ENCODE measurements at places on chromosomes 11 and 22.

- no peak for DNase-seq
These were observed 32.7 kb downstream of the ASCL2 start for GRCh38 chr11:2237457-2238238.

GRCh38 chr11:22192642-22193347 is at the start of gene ANO5:
Gene ANO5 (plus strand): TSS chr11:22193085. CDS start chr11:22193493, 408 bp downstream.
- DNase-seq: no peak

DNA sequence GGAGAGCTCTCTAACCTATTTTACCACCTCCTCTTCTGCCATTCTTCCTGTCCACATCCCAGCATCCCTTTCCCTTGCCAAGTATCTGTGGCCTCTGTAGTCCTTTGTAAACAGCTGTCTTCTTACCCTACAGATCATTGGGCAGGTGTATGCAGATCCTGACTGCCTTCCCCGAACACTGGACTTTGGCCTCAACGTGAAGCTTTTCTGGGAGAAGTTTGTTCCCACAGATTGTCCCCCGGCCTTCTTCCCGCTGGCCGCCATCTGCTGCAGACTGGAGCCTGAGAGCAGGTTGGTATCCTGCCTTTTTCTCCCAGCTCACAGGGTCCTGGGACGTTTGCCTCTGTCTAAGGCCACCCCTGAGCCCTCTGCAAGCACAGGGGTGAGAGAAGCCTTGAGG is 17.3 kb downstream of the PIK3IP1 start:
- no peak for DNase-seq

GRCh38 chr11:122637541-122637940 is 18.0 kb upstream of the UBASH3B start:
- DNase-seq: no peak

DNA sequence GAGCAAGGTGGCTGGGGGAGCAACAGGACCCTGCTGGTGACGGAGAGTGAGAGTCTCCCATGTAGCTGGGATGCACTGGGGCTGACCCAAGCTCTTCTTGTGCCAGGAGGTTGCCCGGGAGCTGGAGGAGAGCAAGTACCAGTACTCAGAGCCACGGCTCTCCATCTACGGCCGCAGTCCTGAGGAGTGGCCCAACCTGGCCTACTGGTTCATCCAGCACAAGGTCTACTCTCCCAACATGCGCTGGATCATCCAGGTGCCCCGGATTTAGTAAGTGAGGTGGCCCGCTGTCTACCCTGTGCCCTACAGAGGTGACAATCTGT is 40.4 kb downstream of the AMPD3 start:
- DNase-seq: no peak

- DNase-seq: no peak
These were observed 96.5 kb downstream of the CWC15 start for GRCh38 chr11:94876645-94877442.

- no peak for DNase-seq
These were observed 24.8 kb downstream of the F2 start for GRCh38 chr11:46743693-46744339.
